ENCODE measurements at places on chromosomes 7 and 10. TPM values are rescaled to one million over a fixed set of nuclear protein-coding genes. Genes with fewer than 3 reads are reported as not detected.

UTF1 gene
- not detected for total RNA-seq

HMX3 gene
- total RNA-seq = 0.92 TPM

POU6F2 gene
- not detected for total RNA-seq

CLRN3 gene
- 121 TPM for total RNA-seq

PTN gene
- total RNA-seq = 1.7 TPM

GAD2 gene
- not detected for total RNA-seq

ELMO1 gene
- total RNA-seq = 27.2 TPM

PTF1A gene
- not detected for total RNA-seq

GIMAP2 gene
- total RNA-seq = 8.1 TPM

CALHM3 gene
- total RNA-seq = not detected

LOXL4 gene
- 0.58 TPM for total RNA-seq

TAS2R41 gene
- not detected for total RNA-seq

GPC2 gene
- 6.2 TPM for total RNA-seq

Data from mucosa of descending colon (tissue), 3 donors.